ENCODE measurements at places on chromosomes 6 and 20.

DNA sequence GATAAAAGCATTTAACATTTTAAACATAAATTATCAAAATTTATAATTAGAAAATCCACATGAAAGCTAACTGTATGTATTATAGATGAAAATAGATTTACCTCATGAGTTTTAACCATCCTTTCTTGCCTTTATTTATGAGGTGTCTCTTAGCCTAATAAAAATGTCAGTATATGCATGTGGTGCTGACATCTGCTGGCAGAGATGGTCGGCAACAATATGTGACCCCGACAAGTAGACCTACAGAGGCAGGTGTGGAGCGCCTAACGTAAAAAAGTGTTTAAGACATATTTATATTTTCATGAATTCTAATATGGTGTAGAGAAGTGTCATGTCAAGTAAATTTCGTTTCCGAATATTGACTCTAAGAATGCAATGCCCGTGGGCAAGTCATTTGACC is 149.0 kb upstream of the FUT9 start:
- DNase-seq: no peak

DNA sequence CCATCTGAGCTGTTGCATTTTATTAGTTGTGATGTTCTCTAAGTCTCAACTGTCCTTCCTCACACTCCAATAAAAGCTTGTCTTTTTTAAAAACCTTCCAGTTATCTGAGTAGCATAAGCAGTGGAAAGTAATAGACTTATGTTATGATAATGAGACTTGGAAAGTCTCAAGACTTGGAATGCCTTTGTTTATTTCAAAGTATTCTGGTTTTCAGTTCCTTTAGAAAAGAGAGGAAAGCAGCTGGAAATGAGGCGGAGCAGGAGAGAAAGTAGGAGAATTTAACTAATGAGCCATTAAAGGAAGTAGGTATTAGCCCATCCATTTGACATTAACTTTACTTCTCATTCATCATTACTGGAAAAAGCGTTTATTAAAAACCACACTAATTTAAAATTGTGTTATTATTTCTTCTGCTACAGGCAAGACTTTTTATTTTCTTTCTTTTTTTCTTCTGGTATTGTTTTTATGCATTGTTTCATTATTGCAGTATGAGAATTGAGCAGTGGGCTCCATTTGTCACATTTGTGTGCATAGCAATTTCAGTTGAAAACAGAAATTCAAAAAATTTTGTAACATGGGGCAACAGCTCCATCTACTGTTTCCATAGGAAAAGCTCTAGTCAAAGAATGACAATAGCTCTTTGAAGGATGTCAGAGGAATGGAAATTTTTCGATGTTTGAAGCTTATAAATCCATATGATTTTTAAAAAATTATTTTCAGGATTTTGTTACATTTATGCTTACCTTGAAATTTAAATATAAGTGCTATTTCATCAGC is 194.8 kb downstream of the COL9A1 start:
- DNase-seq: no peak

DNA sequence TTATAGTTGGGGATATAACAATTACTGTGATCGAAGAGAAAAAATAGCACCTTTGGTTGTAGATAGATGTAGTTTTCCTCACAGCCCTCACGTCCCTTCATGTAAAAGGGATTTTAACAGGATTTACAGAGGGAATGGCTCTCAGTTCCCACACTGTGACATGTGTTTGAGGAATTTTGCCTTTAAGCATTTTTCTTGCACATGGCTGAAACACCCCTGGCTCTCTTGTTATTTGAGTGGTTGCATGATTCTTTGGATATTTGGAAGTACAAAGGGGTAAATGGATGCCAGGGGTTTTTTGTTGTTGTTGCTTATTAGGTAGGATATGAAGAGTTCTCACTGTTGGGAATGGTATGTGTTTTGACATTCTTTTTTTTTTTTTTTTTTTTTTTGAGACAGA is 48.2 kb downstream of the JAG1 start:
- DNase-seq: no peak

DNA sequence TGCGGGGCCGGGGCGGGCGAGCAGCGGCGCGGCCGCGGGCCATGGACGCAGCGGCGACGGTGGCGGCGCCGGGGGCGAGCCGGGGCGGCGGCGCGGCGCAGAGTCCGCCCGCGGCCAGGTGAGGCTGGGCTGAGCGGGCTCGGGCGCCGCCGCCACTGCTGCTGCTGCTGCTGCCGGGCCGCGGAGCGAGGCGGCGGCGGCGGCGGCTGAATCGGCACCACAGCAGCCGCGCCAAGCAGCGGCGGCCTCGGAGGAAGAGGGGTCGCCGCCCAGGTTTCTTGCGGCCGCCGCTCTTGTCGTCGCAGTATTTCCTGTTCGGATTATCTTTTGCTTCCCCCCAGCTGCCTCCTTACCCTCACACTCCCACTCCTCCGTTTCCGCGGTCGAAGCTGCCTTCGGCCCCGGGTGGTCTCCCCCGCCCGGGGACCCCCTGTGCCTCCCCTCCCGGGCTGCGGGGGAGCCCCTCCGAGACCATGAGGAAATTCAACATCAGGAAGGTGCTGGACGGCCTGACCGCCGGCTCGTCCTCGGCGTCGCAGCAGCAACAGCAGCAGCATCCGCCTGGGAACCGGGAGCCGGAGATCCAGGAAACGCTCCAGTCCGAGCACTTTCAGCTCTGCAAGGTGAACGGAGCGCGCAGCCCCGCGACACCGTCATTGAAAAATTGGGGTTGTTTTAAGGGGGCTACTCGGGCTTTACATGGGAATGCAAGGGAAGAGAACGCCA is at the start of gene STXBP5:
Gene STXBP5, plus strand, starts transcription at position 358 of the 726 bp plus-strand sequence. Its CDS starts 116 bp downstream, at position 474.
- DNase-seq: no peak

- no peak for DNase-seq
Observed at GRCh38 chr20:58328836-58329235, 19.3 kb downstream of the RAB22A start.

DNA sequence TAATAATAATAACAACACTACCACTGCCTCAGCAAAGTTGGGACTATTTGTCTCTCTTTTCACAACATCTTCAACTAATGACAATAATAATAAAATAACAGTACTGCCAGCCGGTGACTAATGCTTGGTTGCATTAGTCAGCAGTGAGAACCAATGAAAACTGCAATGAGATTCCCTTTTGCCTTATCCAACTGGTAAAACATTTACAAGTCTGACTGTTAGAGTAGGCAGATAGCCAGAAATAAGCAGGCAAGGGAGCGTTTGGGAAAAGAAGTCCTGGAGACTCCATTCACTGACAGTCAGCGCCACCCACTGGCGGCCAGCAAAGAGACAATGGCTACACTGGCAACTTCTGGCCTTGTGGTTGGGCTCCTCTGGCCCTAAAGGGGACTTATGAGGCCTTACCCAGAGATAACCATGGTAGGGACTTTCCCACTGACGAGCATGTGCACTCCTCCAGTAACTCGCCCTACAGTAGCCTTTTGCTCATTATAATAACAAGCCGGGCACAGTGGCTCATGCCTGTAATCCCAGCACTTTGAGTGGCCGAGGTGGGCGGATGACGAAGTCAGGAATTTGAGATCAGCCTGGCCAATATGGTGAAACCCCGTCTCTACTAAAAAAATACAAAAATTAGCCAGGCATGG is 3.4 kb upstream of the NSFL1C start:
- peak; percentile 29 for DNase-seq

Data from GM12892 (cell line).